ENCODE measurements at places on chromosomes 2 and 18.

- DNase-seq, result no peak
Measured at GRCh38 chr2:56523816-56524215, 340.0 kb downstream of the CCDC85A start.

DNA sequence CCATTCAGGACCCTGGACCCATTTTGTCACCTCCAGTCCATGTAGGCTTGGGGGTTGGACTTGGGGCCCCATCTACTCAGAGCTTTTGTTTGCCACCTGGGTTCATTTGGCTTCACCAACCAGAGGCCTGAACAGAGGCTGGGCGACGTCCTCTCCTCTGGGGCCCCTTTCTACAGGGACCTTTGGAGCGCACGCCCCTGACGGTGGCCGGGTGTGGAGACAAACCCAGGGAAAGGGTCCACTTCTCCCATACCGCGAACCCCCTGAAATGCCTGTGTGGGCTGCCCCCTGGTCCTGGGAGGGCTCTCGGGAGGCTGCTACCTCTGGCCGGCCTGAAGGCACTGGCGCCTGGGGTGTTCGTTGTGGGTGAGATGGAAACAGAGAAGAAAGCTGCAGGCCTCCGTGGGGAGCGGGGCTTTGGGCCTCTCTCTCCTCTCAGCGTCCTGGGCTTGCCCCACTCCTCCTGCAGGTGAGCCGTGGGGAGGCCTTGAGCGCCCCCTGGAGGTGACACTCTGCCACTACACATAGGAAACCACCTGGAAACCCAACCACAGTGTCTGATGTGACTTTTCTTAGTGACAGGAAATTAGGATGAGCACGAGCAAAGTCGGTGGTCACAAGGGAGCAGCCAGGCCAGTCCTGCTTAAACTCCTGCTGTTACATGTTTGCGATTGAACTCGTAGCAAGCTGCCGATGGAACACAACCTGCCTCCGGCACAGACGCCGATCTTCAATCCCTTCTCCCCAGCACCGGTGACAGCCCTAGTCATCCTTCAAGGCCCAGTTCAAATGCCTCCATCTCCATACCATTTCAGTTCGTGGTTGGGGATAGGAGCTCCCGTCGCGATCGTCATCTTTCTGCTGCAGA is 12.0 kb upstream of the NTSR2 start:
- DNase-seq, result no peak

DNA sequence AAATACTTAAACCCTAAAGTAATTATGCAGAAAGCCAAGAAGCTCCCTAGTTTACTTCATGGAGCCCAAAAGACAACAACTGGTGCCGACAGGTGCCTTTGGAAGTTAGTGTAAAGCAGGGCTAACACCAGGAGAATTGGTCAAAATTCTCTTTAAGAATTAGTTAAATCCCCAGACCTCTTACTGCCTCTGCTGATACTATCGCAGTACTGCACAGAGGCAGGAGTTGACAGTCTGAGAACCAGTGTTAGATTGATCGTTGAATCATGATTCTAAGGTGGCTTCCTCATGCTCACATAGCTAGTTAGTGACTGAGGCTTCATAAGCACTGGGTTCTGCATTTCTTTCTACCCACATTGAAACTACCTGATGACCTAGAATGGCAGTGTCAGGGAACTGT is 445.0 kb downstream of the XIRP2 start:
- no peak for DNase-seq

DNA sequence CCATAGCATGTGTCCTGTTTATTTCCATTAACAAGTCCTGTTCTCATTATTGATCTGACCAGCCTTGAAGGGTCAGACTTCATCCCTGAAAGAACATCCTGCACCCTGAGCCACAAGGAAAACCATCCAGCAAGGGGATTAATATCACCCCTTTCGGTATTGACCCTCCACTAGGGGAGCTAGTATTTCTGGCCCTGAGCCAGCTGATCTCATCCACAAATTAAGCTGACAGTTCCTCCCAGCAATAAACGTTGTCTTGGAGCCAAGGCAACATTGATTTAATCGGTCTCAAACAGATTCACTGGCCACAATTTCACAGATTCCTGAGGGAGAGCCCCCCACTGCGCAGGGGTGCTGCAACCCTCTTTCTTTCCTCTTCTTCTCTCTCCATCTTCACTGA is 353.1 kb upstream of the FANCL start:
- no peak for DNase-seq

DNA sequence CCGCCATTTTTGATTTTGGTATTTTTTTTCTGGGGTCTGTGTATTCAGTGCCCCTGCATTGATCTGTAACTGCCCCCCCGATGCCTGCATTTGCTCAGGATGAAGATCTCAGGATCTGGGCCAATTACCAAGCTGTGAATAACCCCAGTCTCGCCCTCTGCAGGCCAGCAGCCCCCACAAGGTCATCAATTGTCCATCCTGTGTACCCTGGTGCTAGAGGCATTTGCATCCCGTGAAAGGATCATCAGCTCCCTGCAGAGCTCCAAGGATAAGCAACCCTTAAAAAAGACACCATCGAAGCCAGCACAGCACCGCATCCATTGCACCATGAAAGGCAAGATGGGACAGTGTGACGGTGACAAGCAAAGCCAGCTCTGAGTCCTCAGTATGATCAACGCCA is 154.1 kb upstream of the KLHL29 start:
- no peak for DNase-seq

- no peak for DNase-seq
Measured at GRCh38 chr18:7894592-7894991, 327.5 kb downstream of the PTPRM start.

GRCh38 chr2:204665207-204665606 is 119.9 kb downstream of the PARD3B start:
- DNase-seq, result no peak

GRCh38 chr2:168166902-168167510 is 80.4 kb downstream of the STK39 start:
- no peak for DNase-seq

GRCh38 chr2:147623328-147623727 is 221.5 kb upstream of the ACVR2A start:
- no peak for DNase-seq

DNA sequence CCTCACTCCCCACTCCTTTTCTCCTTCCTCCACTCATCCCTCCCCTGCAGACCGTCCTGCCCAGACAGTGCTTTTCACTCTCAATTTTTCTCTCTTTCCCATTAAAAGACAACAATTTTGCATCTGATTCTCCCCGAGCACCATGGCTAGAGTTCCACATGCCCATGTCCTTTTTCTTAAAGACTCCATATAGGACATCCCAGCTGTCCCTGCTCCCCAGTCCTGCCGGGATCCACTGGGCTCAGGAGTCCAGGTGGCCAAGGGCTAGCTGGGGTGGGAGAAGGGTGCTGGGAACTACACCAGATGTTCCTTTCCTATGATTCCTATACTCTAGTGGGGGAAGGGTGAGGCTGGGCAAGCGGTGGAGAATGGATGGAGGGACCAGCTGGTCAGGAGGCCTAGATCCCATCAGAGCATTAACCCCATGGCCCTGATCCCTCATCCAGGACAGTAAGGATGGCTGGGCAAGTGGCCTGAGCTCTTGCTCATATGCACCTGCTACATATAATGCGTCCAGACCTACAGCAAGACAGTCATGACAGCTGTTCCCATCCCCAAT is 52.8 kb upstream of the RMDN2 start:
- DNase-seq, result no peak

DNA sequence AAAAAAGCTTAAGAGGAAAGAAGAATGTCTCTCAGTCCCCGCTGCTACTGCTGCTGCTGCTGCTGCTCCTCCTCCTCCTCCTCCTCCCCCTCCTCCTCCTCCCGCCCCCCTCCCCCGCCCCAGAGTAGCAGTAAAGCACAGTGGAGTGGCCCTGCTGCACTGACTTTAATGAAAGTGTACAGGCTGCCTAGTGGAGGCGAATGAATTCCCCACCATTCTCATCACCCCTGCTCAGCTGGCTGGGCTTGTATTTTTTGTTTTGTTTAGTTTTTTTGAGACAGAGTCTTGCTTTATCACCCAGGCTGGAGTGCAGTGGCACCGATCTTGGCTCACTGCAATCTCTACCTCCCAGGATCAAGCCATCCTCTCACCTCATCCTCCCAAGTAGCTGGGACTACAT is 34.3 kb downstream of the GORASP2 start:
- no peak for DNase-seq

DNA sequence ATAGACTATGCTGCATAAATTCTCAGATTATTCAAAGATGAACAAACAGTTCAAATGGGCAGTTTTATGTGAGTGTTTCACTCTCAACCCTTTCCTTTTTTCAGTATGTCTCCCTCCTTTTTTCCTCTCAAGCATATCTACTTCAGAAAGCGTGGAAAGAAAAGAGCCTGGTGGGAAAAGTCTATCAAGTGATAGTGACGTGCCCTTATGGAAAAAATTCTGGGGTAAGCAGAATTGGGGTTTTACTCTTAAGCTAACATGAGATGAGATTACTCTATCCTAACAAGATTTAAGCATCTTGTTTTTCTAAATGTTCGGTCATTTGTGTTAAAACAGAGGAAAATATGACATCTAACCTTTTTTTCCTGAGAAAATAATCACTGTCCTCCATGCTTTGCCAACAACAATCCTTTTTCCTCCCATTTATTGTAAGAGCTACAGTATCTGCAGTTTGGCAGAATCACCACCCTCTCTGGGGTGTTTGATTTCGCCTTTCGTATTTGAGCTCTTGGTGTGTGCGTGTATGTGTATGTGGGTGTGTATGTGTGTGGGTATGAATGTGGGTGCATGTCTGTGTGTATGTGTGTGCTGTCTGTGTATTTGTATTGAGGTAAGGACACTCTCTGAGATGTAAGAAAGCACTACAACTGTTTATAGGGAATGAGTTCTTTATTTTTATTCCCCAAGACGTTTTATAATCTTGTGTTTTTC is 143.9 kb upstream of the L3MBTL4 start:
- DNase-seq, result no peak

- DNase-seq, result no peak
Measured at GRCh38 chr2:70431716-70432347, 121.8 kb downstream of the TGFA start.

DNA sequence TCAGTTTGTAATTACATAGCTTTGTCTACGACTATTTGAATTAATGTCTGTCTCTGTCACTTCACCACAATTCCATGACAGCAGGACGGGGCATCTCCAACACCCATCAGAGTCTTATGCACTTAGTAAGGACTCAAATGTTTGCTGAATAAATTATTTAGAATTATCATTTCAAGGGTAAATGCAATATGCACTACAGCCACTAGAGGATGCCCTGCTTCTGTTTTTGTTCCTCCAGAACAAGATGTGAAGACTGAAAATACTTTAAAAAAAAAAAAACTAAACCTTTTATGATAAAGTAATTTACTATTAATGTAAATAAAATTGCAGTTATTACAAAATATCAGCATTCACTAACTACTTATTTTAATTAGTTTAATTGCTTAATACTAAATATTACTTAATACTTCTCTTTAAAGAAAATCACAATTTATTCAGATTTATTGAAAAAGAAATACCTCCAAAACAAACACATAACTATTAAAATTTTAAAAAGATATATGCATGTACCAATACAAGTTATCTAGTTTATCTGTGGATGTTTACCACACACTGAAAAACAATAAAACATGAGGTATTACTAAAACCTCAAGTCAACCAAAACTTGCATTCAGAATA is 3.2 kb downstream of the PIGN start:
- no peak for DNase-seq

- no peak for DNase-seq
Measured at GRCh38 chr2:38192976-38193375, 117.0 kb upstream of the CYP1B1 start.

GRCh38 chr2:238060096-238060541 is 682 bp upstream of the SCLY start:
- DNase-seq, result no peak

DNA sequence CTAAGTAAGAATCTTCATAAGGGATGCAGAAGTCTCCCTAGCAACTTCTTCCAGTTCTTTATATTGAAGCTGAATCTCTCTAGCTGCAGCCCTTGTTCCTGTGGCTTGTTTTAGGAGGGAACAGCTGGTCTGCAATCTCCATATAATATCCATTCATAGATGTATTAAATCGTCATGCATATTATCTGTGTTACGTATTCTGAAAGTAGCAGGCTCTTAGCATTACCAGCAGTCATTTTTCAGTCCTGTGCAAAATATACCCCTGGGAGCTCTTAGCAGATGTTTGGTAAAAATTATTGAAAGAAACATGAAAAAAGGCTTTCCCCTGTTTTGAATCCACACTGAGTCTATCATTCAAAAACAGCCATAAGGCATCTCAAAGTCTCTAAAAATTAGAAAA is 385.3 kb downstream of the IRS1 start:
- DNase-seq, result no peak

- no peak for DNase-seq
Measured at GRCh38 chr2:58539973-58540372, 298.8 kb upstream of the FANCL start.

GRCh38 chr2:15758848-15759247 is 167.2 kb downstream of the DDX1 start:
- no peak for DNase-seq

- DNase-seq, result no peak
Measured at GRCh38 chr2:101291973-101292372, 16.5 kb downstream of the RNF149 start.

- DNase-seq, result no peak
Measured at GRCh38 chr2:88036182-88036581, 19.4 kb downstream of the KRCC1 start.

DNA sequence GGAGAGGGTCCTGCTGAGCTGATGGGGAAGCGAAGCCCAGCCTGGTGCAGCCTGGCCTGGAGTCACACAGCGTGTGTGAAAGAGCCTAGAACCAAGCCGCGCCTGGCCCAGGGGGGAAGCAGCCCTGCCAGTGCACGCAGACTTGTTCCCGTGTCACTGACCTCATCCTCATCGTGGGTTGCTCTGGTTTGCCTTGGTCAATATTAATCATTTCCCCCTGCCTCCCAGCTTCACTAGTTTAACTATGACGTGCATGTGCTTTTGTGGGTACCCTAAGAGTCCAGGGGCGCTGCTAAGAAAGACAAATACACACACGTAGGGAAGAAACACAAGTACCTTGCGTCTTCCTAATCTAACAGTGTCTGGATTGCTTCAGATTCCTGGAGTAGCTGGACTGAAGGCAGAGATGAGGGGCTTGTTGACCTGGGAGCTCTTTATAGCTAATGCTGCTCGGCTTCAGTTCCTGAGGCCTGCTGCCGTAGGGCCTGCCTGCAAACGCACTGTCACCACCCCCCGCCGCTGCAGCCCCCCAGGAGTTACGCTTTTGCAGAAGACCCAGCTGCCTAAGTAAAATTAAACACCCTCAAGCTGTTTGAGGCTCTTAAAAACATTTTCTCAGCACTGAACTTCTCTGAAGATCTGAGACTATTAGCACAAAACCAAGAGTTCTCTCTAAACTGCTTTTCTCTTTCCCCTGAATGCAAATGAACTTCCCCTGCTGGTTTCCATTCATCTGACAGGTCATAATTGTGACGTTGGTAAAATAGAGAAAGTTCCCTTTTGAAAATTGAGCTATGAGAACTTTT is 159.2 kb downstream of the FAM210A start:
- DNase-seq, result no peak

GRCh38 chr2:8174641-8175257 is 507.1 kb upstream of the ID2 start:
- DNase-seq, result no peak

DNA sequence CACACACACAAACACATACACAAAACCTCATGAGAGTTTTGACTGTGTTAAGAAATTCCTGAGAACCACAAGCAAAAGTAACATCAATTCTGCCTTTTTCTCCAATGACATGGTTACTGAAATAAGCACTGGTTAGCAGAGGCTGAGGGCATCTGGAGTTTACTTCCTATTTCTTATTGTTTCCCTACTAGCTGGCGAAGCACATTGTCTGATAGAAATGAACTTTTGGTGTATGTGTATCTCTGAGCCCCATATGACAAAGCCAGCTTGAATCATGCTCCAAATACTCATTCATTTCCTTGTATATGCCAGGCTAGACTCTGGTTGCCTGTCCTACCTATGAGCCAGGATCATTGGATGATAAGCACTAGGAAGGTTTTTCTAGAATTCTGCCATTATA is 203.1 kb downstream of the NCKAP5 start:
- DNase-seq, result no peak
